Activated gamma-delta T cell treated with anti-CD3 and anti-CD28 coated beads, Interleukin-2, amount 50 U/mL, for 16 hours (primary cell): ENCODE measurements at places on chromosomes 3 and 15.

- DNase-seq = no peak
Measured at GRCh38 chr3:150130404-150131100, 159.9 kb upstream of the PFN2 start.

GRCh38 chr15:88623061-88623460 is 1.9 kb downstream of the AEN start:
- no peak for DNase-seq

DNA sequence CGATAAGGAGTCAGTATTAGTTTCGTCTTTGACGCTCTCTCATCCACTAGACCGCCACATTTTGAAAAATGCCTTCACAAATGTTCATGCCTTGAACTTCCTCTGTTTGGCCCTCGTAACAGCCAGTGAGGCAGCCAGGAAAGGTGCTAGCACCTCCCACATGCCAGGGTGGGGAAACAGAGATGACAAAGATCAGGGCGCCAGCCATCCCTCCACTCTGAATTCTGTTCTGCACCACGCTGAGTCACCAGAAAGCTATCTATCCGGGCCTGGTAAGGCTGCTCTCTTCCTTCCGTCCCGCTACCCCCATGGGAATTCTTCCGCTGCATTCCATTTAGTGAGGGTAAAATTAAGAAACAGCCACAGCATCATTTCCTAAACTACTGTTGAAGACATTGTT is 31.3 kb upstream of the BCL2L10 start:
- no peak for DNase-seq

- DNase-seq = no peak
Measured at GRCh38 chr3:50592568-50592967, 19.0 kb downstream of the CISH start.

- no peak for DNase-seq
Measured at GRCh38 chr3:114510201-114510600, 216.4 kb downstream of the TIGIT start.
